ENCODE measurements at places on chromosomes 3 and 15.
A peak's percentile ranks its signal among the peaks of the same experiment; 100 is the strongest.

GRCh38 chr3:9028134-9028533 is 64.9 kb upstream of the RAD18 start:
- DNase-seq: peak; percentile 34

GRCh38 chr3:122103821-122104514 is 48.8 kb downstream of the CD86 start:
- DNase-seq: no peak

GRCh38 chr15:100310513-100311153 is 31.1 kb downstream of the ADAMTS17 start:
- no peak for DNase-seq

DNA sequence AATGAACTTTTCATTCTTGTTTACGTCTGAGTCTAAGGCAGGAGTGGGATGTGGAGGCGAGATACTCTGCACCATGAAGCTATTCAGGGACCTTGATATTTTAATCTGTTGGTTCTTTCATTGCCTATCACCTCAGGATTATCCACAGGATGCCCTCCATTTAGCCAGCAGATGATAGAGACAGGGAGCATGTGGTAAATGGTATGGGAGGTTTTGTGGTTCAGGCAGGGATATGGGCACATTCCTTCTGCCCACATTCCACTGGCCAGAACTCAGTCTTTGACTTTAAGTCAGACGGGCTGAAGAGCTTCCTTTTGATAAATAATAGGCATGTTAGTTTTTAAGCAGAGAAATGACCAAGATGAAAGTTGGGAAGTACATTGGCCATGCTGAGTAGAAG is 548.0 kb upstream of the CCDC54 start:
- DNase-seq: no peak

GRCh38 chr3:143848704-143849103 is 436 bp upstream of the SLC9A9 start:
- DNase-seq: no peak
